Thoracic aorta (tissue), 2 donors: ENCODE measurements at places on chromosomes 7 and 10.

- H3K27ac ChIP-seq, result no peak overlapping the region
- H3K4me1 ChIP-seq, result no peaks in the 10 kb centered on the region
- no peak overlapping the region for H3K4me3 ChIP-seq
- no peak for DNase-seq
Measured at GRCh38 chr10:43233601-43234430, 33.0 kb downstream of the RASGEF1A start.

GRCh38 chr10:70480239-70480861 is 1.8 kb downstream of the PALD1 start:
- H3K36me3 ChIP-seq, result no peaks in the 10 kb centered on the region
- H3K4me1 ChIP-seq, result peaks cover 61% of the 10 kb centered on the region
- no peak for DNase-seq
- H3K4me3 ChIP-seq, result peak overlapping the region; percentile 81
- peak overlapping the region; percentile 50 for H3K27ac ChIP-seq
- H3K27me3 ChIP-seq, result no peaks in the 10 kb centered on the region

GRCh38 chr10:132610071-132610701 is 72.6 kb downstream of the INPP5A start:
- no peak for DNase-seq
- no peaks in the 10 kb centered on the region for H3K27me3 ChIP-seq
- H3K4me1 ChIP-seq, result peaks cover 12% of the 10 kb centered on the region
- H3K4me3 ChIP-seq, result no peak overlapping the region

DNA sequence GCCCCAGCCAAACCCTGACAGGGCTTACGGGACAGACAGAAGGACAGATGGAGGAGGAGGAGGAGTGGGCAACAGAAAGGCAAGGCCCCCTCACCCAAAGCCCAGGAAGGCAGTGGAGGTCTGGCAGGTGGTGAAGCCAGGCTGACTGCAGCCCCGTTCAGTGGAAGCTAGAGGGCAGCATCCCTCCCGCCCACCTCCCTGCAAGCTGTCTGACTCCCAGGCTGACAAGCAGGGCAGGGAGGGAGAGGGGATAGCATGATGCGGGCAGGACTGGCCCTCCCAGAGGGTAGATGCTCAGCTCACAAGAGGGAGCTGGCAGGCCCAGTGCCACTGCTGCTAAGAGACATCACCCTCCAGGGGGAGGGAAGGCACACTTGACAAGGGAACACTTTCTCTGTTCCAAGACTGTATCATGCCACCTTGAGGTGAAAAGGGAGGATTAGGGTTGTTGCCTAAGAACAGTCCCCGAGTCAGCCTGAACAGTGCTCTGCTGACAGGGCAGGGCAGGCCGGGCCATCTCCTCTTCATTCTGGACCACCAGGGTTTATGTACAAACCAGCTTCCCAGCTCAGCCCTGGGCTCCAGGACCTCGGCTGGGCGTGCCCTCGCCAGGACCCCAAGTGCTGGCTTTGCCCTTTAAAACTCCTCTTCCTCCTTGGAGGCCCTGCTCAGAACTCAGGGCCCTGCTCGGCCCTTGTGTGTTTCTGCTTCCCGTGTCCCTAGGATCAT is 61.8 kb downstream of the RASGEF1A start:
- H3K4me1 ChIP-seq, result no peaks in the 10 kb centered on the region
- DNase-seq, result no peak
- H3K27ac ChIP-seq, result no peak overlapping the region
- no peak overlapping the region for H3K4me3 ChIP-seq
- no peaks in the 10 kb centered on the region for H3K27me3 ChIP-seq
- H3K36me3 ChIP-seq, result no peaks in the 10 kb centered on the region

- no peak overlapping the region for H3K4me3 ChIP-seq
- peaks cover 38% of the 10 kb centered on the region for H3K4me1 ChIP-seq
- H3K36me3 ChIP-seq, result no peaks in the 10 kb centered on the region
- H3K27me3 ChIP-seq, result no peaks in the 10 kb centered on the region
- H3K27ac ChIP-seq, result no peak overlapping the region
Measured at GRCh38 chr7:131944556-131945069, 388.2 kb upstream of the PODXL start.

DNA sequence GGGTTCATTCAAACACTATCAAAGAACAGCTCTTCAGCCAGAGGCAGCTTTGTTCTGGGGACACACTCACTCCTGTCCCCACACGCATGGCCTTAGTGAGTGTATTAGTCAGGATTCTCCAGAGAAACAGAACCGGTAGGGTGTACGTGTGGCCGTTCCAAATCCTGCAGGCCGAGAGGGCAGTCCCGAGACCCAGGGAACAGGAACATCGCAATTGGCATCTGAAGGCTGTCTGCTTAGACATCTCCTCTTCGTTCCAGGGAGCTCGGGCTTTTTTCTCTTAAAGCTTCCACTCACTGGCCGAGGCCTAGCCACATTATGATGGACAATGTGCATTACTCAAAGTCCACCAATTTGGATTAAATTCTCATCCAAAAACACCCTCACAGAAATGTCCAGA is 523.3 kb downstream of the GLRX3 start:
- H3K4me1 ChIP-seq, result no peaks in the 10 kb centered on the region
- no peaks in the 10 kb centered on the region for H3K36me3 ChIP-seq
- no peak overlapping the region for H3K27ac ChIP-seq
- no peak for DNase-seq

DNA sequence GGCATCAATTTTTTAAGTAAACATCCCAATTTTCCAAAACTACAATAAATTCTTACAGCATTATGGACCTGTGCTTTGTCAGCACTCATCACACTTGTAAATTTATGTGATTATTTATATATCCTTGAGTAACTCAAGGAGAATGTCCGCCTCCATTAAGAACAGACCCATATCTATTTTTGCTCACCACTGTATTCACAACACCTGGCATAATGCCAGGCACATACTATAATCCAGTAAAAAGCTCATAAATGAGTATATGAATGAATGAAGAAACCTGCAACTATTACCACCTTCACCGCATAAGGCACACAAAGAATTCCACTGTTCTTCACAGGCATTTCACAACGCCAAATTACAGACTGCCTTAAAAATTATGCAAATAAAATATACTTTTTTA is 46.9 kb downstream of the MINDY3 start:
- no peaks in the 10 kb centered on the region for H3K36me3 ChIP-seq
- H3K27me3 ChIP-seq, result no peaks in the 10 kb centered on the region

GRCh38 chr10:35412003-35412723 is 75.9 kb downstream of the CCNY start:
- no peaks in the 10 kb centered on the region for H3K36me3 ChIP-seq
- no peak for DNase-seq
- H3K4me1 ChIP-seq, result peaks cover 10% of the 10 kb centered on the region
- H3K4me3 ChIP-seq, result no peak overlapping the region
- no peaks in the 10 kb centered on the region for H3K27me3 ChIP-seq
- H3K27ac ChIP-seq, result no peak overlapping the region
